ENCODE measurements at places on chromosomes 11 and 22.

DNA sequence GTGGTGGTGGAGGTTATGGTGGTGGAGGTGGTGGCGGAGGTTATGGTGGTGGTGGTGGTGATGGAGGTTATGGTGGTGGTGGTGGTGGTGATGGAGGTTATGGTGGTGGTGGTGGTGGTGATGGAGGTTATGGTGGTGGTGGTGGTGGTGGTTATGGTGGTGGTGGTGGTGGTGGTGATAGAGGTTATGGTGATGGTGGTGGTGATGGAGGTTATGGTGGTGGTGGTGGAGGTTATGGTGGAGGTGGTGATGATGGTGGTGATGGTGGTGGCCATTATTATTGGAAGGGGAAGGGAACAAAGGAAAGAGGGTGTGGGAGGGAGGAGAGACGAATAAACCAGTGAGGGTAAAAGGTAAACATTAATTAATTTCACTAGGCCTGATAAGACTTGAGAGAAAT, 53.5 kb upstream of the TCF20 start:
- DNase-seq: no peak

- no peak for DNase-seq
Observed at GRCh38 chr11:120073196-120073595, 64.7 kb downstream of the TRIM29 start.

DNA sequence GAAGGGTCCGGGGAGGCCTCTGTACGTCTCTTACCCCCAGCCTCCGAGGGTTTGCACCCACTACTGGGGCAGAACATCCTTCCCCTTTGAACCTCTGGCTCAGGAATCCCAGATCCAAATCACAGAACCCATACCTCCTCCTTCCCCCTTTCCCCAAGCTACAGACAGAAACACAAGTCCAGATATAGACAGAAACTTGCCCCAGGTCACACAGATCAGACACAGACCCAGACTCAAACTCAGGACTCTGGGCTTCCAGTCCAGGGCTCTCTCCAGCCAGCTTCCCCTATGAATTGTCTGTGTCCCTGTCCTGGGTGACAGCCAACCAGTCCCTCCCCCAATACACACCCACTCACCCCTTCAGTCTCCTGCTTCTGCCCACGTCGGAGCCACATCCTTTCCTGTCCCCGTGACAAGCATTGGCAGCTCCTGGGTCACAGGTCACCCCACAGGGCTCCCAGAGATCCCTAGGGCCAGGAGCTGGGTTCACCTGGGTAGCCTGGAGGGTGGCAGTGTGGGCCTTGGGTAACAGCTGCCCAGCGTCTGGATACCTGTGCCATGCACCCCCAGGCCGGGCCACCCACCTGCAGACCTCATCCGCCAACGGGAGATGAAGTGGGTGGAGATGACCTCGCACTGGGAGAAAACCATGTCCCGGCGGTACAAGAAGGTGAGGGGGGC, 772 bp downstream of the TBC1D10C start:
- DNase-seq: no peak

GRCh38 chr11:66933531-66933930, 24.7 kb downstream of the PC start:
- DNase-seq: no peak

DNA sequence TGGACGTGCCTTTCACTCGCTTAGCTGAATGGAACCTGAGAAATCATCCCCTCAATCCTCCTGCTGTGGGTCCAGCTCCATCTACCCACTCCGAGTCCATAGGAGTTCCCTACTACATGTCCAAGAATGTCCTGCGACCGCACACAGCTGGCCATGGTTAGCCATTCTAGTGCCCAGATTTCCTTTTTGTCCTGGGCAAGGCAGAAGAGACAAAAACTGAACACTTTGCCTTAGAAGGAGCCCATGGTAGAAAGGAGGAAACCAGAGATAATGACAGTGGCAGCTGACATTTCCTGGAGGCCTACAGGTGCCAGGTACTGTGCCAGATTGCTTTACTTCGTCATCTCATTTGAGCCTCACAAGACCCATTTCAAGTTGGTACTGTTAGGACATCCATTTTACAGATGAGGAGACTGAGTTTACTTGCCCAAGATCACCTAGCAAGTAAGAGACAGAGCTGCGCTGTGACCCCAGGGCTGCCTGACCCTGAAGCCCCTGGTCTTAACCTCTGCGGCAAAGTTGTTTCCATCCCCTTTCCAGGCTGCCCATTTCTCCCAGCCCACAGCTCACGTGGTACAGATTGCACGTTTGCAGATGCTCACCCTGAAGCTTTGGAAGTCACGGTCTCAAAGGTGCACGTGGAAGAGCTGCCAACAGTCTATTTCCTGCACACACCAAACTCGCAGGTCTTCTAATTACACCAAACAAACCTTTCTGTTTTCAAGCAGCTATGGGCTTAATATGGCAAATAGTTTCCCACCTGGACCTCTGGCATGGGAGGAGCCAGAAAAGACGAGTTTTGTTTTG, 112.7 kb downstream of the ZBTB16 start:
- DNase-seq: peak; percentile 68

- DNase-seq: no peak
Observed at GRCh38 chr11:66172146-66172545, 96.3 kb upstream of the RAB1B start.

GRCh38 chr22:19175026-19175601, 3.4 kb downstream of the SLC25A1 start:
- DNase-seq: no peak

GRCh38 chr11:125083312-125084056, 20.4 kb downstream of the SLC37A2 start:
- DNase-seq: no peak

DNA sequence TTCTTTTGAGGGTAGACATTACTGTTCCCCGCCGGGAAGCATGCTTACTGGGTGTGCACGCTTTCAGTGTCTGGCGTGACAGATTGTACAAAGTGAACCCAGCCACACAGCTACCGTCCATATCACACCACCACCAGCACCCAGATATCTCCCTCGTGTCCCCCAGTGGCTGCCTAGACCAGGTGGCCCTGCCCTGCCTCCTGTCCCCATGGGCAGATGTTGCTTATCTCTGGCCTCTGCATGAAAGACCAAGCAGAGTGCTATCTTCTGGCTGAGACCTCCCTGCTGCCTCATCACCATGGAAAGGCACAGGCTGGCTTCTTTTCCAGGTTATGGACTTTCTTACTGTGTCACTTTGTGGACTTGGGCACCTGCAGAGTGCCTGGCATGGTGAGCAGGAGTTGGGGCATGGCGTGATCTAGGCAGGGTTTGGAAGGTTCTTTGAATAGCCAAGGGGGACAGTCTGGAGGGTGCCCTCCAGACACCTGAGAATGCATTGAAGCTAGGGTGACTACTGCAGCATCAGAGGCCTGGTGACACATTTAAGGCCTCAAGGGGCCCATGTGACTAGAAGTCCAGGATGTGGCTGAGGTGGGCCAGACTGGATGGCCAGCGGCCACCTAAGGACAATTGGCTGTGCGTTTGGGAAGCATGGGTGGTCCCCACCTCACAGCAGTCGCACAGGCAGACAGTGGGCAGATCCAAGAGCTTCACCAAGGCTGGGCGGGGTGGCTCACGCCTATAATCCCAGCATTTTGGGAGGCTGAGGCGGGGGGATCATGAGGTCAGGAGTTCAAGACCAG, 4.7 kb downstream of the TANGO2 start:
- DNase-seq: no peak

DNA sequence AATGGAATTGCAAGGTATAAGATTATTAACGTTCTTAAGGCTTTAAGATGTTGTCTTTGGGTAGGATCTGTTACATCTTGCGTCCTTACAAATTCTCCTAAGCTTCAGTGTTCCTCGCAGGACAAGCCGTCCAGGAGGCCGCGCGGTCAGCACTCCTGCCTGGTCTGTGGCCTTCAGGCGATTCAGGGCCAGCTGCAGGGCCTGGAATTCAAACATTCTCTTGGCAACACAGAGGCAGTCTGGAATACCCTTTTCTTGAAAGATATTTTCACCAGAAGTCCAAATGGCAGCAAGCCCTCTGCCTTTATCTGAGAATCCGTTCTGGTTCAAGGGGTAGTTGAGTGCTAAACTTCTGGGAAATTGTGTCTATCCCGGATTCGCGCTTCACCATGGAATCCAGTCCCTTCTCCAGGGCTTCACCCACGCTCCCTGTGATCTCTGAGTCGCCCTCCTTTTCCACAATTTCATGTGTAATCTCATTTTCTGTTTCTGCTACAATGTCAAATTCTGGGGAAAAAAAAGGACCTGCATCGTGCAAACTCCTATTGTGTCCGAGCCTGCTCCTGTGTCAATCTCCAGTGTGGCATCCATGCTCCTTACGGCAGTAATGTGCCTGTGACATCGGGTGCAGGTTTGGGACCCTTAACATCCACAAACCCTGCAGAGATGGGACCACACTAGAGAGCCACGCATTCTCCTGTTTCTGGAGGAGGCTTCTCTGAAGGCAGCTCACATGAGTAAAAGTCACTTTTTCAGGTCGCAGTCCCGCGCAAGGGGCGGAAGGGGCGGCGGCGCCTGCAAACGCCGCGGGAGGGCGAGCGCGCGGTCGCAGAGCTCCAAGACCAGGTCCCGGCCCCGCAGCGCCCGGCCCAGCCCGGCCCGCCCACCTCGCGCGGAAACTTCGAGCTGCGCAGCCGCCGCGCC, 25.4 kb upstream of the SORL1 start:
- no peak for DNase-seq

DNA sequence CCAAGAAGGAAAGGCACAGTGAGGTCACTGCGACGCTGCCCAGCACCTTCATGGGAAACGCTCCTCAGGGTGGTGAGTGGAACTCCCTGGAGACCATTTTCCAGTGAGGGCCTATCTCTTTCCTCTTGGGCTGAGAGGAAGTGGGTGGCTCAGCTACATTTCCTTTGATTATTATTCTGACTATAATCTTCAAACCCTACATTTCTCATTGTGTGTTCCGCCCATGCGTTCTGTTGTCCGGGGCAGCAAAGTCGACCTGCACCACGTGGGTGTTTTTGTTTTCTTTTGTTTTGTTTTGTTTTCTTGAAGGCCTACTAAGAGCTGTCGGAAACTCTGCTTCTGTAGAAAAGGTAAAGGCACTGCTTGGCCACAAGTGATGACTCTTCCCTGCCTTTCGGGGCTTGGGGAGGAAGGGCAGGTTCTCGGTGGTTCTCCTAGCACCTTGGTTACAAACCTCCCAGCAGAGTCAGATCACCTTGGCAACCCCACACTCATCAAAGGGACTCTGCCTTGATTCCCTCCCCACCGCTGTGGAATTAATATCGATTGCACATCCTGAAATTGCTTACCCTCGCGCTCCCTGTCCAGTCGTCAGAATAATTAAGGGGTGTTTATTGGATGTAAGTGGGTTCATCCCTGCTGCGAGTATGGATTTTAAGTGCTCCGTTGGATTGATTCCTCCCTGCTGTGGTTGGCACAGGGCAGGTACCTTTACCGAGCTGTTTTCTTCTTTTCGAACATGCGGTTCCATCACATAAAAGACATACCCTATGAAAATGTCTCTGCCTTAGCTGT, 7.3 kb downstream of the PARVB start:
- DNase-seq: peak; percentile 12

GRCh38 chr11:16380941-16381568, 24.7 kb upstream of the SOX6 start:
- no peak for DNase-seq

DNA sequence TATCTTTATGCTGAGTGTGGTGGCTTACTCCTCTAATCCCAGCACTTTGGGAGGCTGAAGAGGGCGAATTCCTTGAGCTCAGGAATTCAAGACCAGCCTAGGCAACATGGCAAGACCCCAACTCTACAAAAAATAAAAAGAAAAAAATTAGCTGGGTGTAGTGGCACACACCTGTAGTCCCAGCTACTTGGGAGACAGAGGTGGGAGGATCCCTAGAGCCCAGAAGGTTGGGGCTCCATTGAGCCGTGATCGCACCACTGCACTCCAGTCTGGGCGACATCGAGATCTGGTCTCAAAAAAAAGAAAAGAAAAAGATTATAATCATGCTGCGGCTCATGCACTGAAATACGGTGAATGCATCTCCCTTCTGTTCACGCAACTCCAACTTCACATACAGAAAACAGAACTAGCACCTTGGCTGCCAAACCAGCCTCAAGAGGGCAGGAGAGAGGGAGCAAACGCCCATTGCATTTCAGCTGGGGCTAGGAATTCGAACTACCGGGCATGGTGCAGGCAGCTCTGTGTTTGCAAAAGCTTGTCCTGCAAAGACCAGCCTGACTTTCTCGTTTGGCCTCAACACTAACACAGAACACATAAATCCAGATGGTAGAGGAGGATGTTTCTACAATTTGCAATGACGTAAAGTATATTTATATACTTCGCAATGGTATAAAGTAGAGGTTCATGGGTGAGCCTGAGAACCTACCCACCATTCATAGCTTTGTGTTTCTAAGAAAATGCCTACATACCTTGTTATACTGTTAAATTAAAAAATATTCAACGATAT, 6.3 kb upstream of the SYNGR1 start:
- peak; percentile 26 for DNase-seq

- peak; percentile 43 for DNase-seq
Observed at GRCh38 chr11:16099343-16099900, 256.9 kb downstream of the SOX6 start.

GRCh38 chr22:33302049-33302545, 243.9 kb upstream of the SYN3 start:
- peak; percentile 0 for DNase-seq

DNA sequence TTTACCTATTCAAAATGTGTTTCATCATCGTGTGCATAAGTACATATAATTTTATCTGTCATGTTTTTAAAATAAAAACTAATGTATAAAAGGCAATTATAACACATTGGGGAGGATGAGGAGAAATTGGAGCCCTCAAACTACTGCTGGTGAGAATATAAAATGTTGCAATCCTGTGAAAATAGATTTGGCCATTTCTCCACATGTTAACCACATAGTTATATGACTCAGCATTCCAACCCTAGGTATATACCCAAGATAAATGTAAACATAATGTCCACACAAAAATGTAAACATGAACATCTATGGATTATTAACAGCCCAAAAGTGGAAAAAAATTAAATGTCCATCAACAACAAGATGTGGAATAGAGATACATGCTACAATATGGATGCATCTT, 928.0 kb upstream of the FAT3 start:
- DNase-seq: no peak

- no peak for DNase-seq
Observed at GRCh38 chr11:101128571-101129202, 926 bp downstream of the PGR start.

DNA sequence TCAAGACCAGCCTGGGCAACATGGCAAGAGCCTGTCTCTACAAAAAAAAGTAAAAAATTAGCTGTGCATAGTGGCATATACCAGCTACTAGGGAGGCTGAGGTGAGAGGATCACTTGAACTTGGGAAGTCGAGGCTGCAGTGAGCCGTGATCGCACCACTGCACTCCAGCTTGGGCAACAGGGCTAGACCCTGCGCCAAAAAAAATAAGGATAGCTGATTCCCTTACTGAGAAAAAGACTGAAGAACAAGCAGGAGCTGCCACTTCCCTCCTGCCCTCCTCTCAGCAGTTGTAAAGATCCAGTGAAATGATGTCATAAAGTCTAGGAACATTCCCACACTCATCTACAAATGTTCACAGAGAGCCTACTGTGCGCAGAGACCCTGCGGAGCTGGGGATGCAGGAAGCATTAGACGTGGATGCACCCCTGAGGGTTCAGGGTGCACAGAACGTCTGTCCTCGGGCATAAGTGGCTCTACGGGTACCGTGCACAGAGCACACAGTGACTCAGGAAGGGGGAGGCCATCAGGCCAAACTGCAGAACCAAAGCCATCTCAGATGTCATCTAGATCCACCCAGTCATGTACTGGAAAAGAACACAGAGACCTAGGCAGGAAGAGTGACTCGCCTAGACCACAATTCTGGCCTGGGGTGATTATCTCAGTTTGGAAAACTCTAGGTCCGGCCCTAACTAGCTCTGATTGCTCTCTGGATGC, 11.7 kb downstream of the SEC14L2 start:
- no peak for DNase-seq

GRCh38 chr22:36384766-36385481, 2.8 kb downstream of the MYH9 start:
- DNase-seq: no peak

All from NCI-H748 treated with DMSO at 0.1 percent for 48 hours (cell line).